ENCODE measurements at places on chromosomes 1 and 21. TPM values are rescaled to one million over a fixed set of nuclear protein-coding genes. Genes with fewer than 3 reads are reported as not detected.

DNA sequence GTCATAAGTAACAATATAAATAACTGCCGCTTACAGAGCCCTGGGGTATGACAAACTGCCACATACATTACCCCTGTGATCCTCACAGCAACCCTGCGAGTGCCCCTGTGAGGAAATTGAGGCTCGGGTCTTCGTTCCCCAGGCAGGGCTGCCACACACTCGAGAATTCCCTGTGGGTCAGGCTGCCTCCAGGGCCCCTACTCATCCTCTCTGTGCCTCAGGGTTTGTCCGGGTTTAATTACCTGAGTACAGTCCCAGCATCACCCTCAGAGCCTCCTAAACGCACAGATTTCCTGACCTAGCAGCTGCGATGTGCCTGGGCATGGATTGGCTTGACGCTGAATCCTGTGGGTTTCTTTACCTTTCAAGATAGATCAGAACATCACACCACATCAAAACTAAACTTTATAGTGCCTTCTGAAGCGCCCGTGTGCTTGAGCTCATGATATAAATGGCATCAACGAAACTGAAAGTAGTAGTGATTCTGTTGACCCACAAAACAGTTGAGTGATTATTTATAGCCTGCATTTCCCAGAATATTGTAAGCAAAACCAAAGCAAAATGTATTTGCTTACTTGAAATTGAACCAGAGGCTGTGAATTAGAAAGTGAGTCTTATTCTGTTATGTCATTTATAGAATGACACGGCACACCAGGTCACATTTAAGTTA, 14.0 kb downstream of the SLC37A1 start:
- peak; percentile 76 for DNase-seq

DNA sequence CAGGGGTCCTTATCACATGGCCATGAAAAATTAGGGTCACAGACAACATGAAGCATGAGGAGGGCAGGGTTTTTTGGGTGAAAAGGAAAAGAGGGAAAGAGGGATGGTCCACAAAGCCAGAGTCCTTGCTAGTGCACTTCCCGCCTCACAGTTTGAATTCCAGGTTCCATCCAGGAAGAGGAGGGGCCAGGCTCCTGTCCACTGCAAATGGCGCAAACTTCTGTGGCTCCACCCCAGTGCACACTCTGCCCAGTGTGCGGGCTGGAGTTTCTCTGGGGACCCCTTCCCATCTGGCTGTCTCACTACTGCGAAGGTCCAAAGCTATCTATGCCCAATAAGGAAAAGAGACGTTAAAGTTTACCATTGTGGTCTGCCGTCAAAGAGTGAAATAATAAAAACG, 17.8 kb downstream of the AIM2 start:
- no peak for DNase-seq

GRCh38 chr1:192488058-192488457, 87.5 kb upstream of the RGS1 start:
- DNase-seq = no peak

DNA sequence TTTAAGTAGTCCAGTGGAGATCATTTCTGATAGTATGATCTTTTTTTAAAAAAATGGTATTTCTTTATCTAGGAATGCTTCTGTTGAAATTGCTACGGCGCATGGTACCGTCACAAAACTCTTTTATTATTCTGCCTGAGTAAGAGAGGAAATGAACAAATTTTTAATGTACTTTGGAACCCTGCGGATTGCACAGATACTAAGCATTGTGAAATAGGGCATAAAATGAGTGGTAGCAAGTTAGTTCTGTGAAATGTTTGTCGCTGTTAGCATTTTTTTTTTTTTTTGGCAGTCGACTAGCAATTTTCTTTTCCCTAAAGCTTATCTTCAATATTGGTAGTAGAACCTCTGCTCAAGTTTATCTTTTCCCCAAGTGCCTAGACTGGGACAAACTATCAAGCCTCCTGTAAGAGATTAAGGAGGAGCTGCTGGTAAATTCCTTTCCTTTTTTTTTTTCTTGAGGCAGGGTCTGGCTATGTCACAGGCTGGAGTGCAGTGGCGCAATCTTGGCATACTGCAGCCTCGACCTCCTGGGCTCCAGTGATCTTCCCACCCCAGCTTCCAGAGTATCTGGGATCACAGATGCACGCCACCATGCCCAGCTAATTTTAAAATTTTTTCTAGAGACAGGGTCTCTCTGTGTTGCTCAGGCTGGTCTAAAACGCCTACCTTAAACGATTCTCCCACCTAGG, 2.2 kb downstream of the ITSN1 start:
- DNase-seq = no peak

DNA sequence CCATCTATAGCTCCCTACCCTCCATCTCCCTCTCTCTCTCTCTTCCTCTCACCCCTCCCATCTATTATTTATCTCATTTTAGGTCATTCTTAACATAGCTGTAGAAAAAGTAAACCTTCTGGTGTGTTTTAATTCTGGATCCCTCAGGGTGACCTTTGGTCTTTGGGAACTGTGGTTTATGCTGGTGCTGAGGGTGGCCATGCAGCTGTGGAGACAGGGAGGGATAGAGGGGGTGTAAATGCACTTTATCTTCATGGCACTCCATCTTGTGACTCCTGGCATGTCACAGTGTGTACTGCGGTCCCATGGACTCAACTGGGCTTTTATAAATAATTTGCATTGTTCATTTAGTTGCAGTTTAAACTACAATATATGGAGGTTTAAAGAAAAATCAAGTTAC, 50.2 kb upstream of the RUNX1 start:
- no peak for DNase-seq

The TNFSF4 gene
- 5.0 TPM for total RNA-seq

The PHC2 gene
- 40.3 TPM for total RNA-seq

The LORICRIN gene
- total RNA-seq = not detected

The ETV3L gene
- total RNA-seq = not detected

The KRTAP12-2 gene
- total RNA-seq = not detected
